ENCODE measurements at places on chromosomes 1 and 21.

DNA sequence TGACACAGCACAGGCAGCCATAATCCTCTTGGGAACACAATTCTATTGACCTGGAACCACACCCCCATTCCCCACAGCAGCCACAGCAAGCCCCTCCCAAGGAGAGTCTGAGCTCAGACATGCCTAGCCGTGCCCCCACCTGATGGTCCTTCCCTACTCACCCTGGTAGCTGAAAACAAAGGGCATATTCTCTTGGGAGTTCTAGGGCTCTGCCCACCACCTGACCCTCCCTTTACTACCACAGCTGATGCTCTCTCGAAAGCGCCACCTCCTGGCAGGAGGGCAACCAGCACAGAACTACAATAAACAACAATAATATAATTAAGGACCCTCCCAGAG, 184.8 kb upstream of the COA6 start:
- DNase-seq: peak; percentile 37

- no peak for DNase-seq
Measured at GRCh38 chr1:45266151-45266801, 59.9 kb upstream of the ZSWIM5 start.

DNA sequence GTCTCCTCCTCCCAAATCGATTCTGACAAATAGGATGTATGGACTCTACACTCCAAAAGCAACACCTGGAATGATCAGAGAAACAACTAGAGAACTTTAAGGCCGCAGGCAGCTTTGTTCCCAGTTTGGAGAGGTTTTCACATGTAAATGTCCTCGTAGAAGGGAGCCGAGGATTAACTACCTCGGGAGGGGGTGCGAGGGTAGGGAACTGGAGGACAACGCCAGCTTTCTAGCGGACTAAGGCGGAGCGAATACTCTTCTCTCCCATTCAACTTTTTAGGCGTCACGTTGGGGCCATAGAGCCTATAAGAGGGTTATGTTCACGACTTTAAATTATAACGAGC, 1.2 kb downstream of the SCAF4 start:
- DNase-seq: peak; percentile 11

GRCh38 chr21:34280389-34280795, 83.4 kb upstream of the KCNE2 start:
- no peak for DNase-seq

GRCh38 chr1:18739408-18739807, 108.8 kb downstream of the PAX7 start:
- no peak for DNase-seq

- DNase-seq: no peak
Measured at GRCh38 chr1:248045209-248045608, 1.4 kb upstream of the OR2L3 start.

DNA sequence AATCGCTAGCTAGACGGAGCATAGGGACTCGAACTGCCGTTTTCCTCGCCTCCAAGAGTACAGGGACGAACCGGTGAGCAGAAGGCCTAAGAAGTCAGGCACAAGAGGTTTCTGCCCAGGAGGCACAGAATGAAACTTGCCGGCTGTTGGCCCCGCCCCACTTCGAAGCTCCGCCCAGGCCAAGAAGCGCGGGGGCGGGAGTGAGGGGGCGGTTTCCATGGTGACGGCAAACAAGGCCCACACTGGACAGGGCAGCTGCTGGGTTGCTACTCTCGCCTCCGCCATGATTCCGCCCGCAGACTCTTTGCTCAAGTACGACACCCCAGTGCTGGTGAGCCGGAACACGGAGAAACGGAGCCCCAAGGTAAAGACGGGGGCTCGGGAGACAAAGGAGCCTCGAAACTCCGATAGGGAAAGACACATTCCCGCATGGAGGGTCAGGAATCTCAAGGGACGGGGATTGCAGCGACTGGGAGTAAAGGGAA, at the start of gene DNALI1:
Gene DNALI1, plus strand, starts transcription at position 229 of the 485 bp plus-strand sequence. Its CDS starts 55 bp downstream, at position 284.
- DNase-seq: peak; percentile 58

DNA sequence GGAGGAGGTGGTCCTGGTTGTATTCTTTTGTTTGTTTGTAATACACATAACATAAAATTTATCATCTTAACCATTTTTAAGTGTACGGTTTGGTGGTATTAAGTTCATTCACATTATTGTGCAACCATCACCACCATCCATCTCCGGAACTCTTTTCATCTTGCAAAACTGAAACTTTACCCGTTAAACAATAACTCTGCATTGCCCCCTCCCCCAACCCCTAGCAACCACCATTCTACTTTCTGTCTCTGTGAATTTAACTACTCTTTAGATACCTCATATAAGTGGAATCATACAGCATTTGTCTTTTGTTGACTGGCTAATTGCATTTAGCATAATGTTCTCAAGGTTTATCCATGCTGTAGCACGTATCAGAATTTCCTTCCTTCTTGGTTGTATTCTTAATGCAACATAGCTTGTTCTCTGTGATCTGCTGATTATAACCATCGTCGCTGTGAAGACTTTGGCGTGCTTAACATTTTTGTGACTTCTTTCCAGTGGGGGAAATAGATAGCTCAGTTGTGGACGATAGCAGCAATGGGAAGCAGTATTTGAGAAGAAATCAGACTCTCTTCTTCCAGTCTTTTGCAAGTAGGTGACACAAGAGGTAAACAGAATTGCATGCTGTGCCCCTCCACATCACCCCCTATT, 117.5 kb upstream of the HOOK1 start:
- DNase-seq: peak; percentile 32

- DNase-seq: no peak
Measured at GRCh38 chr1:232883992-232884661, 66.3 kb upstream of the NTPCR start.

- no peak for DNase-seq
Measured at GRCh38 chr1:81836007-81836626, 35.4 kb downstream of the ADGRL2 start.

DNA sequence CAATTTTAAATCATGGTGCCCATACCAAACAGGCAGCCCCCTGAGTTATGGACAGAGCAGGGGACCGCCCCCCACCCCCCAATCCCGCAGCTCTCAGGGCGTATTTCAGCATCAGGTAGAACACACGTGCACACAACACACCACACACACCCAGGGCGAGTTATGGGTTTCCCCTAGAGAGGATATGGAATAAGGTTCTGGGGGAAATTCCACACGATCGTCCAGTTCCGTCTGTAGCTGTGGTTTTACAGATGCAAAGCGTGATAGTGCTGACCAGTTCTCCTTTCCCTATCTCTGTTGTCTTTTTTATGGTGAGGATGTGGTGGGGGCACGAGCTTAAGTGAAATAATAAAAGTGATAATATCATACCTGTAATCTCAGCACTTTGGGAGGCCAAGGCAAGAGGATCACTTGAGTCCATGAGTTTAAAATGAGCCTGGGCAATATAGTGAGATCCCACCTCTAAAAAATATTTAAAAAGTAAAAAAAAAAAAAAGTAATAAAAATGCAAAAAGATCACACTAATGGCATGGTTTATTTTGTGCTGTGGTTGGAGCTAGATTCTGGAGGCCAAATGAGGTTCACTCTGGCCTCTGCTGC, 25.1 kb downstream of the C2CD2 start:
- no peak for DNase-seq

DNA sequence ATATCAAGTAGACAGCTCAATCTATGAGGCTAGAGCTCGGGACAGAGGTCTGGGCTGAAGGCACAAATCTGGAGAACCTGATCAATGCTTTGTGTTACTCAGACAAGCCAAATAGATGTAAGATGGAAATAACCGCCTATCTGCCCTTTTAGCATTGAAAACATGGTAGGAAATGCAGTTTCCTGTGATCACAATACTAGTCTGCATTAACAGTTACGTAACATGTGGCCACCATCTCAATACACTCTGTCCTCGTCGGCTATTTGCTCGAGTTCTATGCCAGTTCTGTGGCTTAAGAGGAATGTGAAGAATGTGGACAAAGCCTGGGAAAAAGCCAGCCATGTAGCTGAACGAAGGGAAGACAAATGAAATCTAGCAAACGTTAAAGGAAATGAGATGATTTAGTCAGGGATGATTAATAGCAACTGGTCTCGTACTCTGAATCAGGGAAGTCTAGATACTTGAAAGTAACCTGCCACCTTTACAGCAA, 73.3 kb downstream of the HSF2BP start:
- DNase-seq: no peak

GRCh38 chr1:3902571-3903091, 2.6 kb upstream of the C1orf174 start:
- peak; percentile 45 for DNase-seq

DNA sequence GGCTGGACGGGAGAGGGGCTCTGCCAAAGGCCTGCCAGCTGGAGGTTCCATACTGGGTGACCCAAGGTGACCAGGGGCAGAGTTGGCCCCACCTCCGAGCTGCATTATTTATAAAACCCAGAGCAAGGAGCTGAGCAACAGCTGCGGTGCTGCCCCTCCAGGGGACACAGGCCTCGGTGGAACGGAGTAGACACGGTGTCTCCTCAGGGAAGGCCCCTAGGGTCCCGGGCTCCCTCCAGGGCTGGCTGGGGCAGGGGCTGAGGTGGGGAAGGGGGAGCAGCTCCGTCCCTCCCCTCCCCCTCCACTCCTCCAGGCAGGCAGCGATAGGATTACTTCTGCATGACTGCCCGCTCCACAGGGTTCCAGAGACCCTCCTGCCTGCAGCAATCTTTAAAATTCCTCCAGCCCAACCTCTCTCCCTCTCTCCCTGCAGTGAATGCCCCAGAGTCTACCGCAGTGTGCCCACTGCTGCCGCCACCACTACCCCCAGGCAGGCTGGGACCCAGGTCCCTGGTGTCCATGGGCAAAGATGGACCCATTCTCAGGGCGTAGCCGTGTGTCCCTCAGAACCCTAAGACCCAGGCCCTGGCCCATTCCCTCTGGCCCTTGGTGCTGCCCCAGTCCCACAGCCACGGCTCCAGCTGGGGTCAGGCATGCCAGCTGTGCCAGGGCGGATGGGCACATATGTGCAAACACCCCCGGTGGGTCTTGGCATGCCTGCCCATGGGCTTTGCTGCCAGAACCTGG, 10.8 kb downstream of the AHDC1 start:
- no peak for DNase-seq

DNA sequence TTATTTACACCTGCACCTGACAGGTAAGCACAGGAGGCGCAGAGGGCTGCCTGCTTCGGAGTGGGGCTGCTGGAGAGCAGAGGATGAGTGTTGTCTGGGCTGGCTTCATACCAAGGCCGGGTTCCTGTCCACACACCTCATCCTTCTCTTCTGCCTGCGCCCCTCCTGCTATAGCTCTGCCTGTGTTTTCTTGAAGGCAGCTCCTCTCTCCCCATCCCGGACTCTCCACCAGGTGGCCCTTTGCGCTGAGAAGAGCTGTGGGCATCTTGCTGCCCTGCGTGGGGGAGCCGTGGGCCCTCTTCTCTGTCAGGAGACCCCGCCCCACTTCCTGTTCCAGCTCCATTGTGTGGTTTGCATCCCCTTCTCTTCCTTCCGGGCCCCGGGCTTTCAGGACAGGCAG, 35.0 kb downstream of the ARHGEF10L start:
- DNase-seq: no peak

DNA sequence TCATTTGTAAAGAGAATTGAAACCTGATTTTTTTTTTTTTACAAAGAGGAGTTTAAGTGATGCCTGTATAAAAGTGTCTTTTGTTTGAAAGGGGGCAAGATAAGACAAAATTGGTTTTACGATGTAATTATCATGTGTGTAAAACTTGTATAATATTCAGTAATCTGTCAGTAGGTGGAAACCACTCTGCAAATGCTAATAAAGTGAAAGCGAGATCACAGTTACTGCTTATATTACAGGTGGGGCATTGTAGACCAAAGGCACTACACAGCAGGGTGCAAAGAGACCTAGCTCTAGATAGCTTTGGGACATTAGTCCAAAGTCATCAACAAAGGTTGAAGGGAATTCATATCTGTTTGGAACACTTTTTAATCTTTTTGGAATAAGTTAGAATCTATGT, 174.2 kb downstream of the LHX8 start:
- DNase-seq: no peak

- DNase-seq: no peak
Measured at GRCh38 chr1:231584117-231584516, 42.5 kb upstream of the DISC1 start.
